Aortic smooth muscle cell (primary cell): ENCODE measurements at places on chromosomes 7 and 10. TPM values are rescaled to one million over a fixed set of nuclear protein-coding genes. Genes with fewer than 3 reads are reported as not detected.

ERVW-1 gene
- total RNA-seq = not detected in 2 replicates

PHYHIPL gene
- under 0.01 and 0.25 TPM in 2 replicates for total RNA-seq

ADRA2A gene
- 0.81 and 4.2 TPM in 2 replicates for total RNA-seq

SAP25 gene
- total RNA-seq = not detected in 2 replicates

SFRP4 gene
- total RNA-seq = 13.7 and 35.0 TPM in 2 replicates

WNT8B gene
- total RNA-seq = not detected in 2 replicates

ZNF467 gene
- 0.26 and 2.5 TPM in 2 replicates for total RNA-seq

PVRIG gene
- not detected in 2 replicates for total RNA-seq

HTR5A gene
- total RNA-seq = not detected in 2 replicates
